Astrocyte of the cerebellum (primary cell): ENCODE measurements at places on chromosomes 1 and 21.

DNA sequence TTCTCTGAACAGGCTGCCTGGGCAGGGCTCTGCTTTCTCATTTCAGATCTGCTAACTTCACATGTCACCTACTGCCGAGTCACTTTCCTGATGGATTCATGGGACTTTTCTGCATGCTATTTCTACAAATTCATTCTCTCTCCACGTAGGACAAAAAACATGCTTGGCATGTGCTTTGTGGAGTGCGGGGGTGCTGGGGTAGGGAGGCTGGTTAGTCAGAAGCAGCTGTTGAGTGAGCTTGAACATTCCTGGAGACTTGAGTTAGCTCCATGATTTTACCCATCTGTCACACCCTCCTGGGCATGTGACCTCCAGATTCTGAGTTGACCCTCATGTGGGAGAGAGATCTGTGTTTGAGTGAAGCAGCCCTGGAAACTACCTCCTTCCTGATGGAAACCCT is 71.4 kb downstream of the UCK2 start:
- DNase-seq: peak; percentile 81

GRCh38 chr21:14988760-14989159 is 76.0 kb downstream of the NRIP1 start:
- DNase-seq: no peak

GRCh38 chr1:99369154-99369553 is 104.9 kb downstream of the PLPPR4 start:
- no peak for DNase-seq

DNA sequence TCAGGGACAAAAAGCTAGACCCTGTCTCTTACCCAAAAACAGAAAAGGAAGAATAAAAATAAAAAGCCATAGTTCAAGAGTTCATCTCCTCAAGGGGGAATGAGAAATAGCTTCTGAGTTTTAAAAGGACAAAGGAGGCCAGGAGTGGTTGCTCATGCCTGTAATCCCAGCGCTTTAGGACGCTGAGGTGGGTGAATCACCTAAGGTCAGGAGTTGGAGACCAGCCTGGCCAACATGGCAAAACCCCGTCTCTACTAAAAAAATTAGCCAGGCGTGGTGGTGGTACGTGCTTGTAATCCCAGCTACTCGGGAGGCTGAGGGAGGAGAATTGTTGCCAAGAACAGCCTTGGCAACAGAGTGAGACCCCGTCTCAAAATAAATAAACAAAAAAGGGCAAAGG is 38.6 kb upstream of the CPLANE2 start:
- DNase-seq: no peak

DNA sequence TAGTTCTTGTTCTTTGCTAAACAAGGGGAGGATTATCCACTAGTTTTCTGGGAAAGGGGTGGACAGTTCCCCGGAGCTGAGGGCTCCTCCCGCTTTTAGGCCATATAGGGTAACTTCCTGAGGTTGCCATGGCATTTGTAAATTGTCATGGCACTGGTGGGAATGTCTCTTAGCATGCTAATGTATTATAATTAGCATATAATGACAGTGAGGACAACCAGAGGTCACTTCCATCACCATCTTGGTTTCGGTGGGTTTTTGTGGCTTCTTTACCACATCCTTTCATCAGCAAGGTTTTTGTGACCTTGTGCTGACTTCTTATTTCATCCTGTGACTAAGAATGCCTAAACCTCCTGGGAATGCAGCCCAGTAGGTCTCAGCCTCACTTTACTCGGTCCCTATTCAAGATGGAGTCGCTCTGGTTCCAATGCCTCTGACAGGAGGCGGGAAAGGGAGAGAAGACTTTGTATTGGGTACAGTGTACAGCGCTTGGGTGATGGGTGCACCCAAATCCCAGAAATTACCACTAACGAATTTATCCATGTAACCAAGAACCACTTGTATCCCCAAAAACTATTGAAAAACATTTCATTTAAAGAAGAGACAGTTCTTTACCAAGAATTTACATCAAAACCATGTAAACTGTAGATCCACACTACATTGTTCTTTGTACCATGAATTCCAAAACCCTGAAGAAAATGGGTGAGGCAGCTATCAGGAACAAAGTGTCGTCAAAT is 8.7 kb upstream of the SLC2A5 start:
- peak; percentile 65 for DNase-seq

DNA sequence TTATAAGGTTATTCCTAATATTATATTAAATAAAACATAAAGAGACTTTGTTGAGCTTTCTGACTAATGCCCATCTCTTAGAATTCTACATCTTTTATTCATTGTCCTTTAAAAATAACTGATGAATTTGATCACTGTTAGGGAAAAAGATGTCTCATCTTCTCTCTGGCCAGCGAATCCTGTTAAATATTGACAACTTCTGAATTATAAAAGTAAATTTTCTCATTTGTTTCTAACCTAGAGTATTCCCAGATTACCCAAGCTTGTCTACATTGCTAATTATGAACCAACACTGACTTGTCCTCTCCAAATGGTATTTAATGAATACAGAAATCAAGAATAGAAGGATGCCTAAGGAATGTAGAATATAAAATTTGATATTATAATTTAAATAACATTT is 24.8 kb upstream of the KCTD3 start:
- DNase-seq: no peak

GRCh38 chr1:212683357-212683722 is 16.3 kb downstream of the BATF3 start:
- no peak for DNase-seq

- no peak for DNase-seq
These were observed 93.8 kb upstream of the RUNX3 start for GRCh38 chr1:25023826-25024225.

- no peak for DNase-seq
These were observed 519 bp downstream of the RERE start for GRCh38 chr1:8816831-8817411.

DNA sequence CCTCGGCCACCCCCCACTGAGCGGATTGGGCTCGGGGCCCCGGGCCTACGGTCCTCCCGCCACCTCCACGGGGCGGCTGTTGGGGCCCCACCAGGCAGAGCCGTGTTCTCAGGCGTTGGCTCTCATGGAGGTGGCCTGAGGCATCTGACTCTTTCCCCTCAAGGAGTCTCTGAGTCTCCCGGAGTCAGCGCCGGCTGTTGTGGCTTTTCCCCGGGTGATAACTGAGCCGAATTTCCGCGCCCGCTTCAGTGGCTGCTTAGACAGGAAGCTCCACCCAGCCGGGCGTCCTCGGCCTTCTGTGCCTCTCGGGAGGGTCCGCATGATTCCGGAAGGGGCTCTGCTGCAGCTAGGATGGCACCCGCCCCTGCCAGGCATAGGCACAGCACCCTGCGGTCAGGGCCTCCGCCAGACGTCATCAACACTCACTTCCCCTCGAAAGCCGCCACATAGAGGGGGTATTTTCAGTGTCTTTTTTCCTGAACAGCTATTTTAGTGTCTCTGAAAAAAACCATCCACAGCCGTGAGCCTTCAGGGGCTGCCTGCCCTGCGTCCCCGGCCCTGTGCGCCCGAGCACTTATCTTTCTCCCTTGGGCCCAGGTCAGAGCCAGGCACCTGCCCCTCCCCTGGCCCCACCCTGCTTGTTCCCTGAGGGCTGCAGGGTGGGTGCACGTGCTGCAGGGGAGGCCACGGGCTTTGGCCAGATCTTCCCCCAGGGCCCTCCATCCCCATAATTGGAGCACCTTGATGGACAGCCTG is 72.9 kb downstream of the SKI start:
- no peak for DNase-seq

DNA sequence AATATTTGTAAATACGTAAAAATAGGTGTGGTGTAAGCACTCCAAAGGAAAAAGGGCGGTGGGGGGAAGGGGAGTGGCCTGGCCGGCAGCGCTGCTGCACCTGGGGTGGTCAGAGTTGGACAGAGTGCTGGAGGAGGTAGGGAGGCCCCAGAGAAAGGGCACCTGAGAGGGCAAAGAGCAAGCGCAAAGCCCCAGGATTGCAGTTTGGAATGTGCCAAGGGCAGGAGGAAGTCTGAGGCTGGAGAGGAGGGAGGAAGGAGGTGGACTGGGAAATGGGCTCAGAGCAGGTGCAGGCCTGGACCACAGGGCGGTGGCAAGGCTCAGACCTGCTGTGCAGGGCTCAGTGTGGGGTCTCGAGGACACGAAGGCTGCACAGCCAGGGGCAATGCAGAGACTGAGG is 30.6 kb downstream of the LDLRAP1 start:
- DNase-seq: no peak

- no peak for DNase-seq
These were observed 10.0 kb downstream of the YBEY start for GRCh38 chr21:46295996-46296752.

DNA sequence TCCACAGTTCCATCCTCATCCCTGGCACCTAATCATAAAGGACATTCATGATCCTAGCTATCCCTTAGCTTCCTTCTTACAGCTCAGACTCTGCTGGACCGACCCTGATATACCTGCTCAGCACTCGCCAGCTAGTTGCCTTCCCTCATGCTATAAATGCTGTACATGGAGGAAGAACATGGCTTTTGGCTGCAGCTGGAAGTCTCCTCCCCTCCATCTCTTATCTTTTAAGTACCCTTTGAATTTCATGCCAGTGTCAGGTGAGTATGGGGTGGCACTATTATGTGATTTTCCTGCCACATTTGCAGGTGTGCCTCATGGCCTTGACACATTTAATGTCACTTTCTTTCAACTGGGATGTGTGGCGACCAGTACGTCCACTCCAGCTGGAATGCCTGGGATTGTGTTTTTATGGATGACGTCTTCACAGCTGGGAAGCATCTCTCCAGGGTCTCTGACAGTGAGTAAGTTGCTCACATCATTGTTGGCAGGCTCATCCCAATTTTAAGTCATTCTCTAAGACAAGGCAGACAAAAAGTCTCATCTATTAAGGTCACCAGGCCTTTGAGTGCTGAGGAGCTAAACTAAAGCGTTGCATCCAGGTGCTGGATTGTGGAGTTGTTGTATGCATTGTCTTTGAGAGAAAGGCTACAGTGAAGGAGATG is 43.4 kb downstream of the RUNX1 start:
- no peak for DNase-seq

DNA sequence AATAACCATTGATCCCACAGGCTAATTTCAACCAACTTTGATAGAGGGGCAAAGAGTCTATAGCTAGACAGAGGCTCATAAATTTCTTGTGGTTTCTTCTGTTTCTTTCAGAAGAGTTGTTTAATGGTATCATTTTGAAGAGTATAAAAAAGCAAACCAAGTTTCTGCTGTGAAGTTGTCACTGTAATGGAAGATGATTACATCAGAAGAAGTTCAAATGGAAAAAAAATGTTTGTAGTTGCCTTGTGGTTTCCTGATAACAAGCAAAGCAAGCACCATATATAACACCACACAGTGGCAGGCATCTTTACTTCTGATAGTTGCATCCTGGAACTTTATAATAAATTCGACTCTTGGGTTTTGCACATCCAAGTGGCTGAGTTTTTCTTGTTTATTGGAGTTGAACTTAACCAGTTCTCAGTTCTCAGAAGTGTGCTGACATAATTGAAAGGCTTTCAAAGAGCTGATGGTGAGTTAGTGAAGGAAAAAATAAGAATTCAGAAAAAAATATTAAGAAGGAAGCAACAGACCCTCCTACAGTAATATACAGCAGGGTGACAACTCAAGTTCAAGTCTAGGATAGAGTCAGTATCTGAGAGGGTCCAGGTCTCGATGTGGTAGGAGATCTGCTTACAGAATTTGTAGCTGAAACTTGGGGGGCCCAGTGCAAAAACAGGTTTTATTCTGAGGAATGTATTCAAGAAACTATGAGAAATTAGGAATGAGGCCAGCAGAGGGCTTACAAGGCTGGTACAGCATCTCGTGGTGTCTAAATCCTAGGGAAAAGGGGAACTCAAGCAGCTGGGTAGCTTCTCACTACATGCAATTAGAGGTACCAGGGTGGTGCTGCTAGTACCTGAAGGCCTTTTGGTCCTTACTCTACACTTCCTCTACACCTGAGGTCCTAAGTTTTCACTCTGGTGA is 123.5 kb downstream of the CRB1 start:
- no peak for DNase-seq

- no peak for DNase-seq
These were observed 47.8 kb downstream of the C1orf198 start for GRCh38 chr1:230820568-230820967.
